Body of pancreas (tissue), 4 donors: ENCODE measurements at places on chromosomes 3 and 15. TPM values are rescaled to one million over a fixed set of nuclear protein-coding genes. Genes with fewer than 3 reads are reported as not detected.

BFSP2 gene
- not detected for total RNA-seq

DNA sequence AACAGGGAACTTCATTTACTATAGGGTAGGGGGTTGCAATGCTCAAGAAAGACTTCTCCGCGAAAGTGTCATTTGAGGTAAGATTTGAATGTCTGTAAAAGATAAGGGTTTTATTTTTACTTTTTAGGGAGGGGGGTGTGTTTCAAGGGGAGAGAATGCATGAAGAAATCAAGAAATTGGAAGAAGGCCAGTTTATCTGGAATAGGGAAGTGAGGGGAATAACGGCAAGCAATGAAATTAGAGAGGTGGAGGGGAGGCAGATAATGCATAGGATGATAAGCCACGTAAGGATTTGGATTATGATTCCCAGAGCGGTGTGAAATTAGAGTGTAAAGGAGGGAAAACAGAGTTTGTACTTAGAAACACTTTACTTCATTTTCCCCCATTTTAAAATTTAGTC, 63.0 kb upstream of the MB21D2 start:
- H3K27me3 ChIP-seq, result no peaks in the 10 kb centered on the region
- no peak overlapping the region for H3K4me3 ChIP-seq
- H3K4me1 ChIP-seq, result no peaks in the 10 kb centered on the region
- no peak for DNase-seq
- H3K27ac ChIP-seq, result no peak overlapping the region

CLCN2 gene
- total RNA-seq, result 12.2 TPM

GRCh38 chr3:9301091-9301490, 51.6 kb upstream of the SRGAP3 start:
- no peak for DNase-seq
- no peak overlapping the region for H3K27ac ChIP-seq
- no peaks in the 10 kb centered on the region for H3K36me3 ChIP-seq
- H3K4me1 ChIP-seq, result peaks cover 7% of the 10 kb centered on the region
- H3K4me3 ChIP-seq, result no peak overlapping the region

GRCh38 chr3:141368062-141368924, at the start of gene ZBTB38:
Gene ZBTB38, plus strand, starts transcription at chr3:141368504. Its CDS starts 73,885 bp downstream, at chr3:141442389.
- H3K4me1 ChIP-seq, result peaks cover 34% of the 10 kb centered on the region
- H3K36me3 ChIP-seq, result no peaks in the 10 kb centered on the region
- DNase-seq, result peak; percentile 83

KIF9 gene
- total RNA-seq, result 8.0 TPM

CTXN2 gene
- total RNA-seq, result 0.52 TPM

GRCh38 chr3:46676601-46677410, 16.7 kb downstream of the ALS2CL start:
- no peaks in the 10 kb centered on the region for H3K4me1 ChIP-seq
- no peaks in the 10 kb centered on the region for H3K36me3 ChIP-seq
- H3K27me3 ChIP-seq, result no peaks in the 10 kb centered on the region
- H3K4me3 ChIP-seq, result no peak overlapping the region

ACTRT3 gene
- total RNA-seq, result 0.52 TPM

MDFIC2 gene
- not detected for total RNA-seq

DNA sequence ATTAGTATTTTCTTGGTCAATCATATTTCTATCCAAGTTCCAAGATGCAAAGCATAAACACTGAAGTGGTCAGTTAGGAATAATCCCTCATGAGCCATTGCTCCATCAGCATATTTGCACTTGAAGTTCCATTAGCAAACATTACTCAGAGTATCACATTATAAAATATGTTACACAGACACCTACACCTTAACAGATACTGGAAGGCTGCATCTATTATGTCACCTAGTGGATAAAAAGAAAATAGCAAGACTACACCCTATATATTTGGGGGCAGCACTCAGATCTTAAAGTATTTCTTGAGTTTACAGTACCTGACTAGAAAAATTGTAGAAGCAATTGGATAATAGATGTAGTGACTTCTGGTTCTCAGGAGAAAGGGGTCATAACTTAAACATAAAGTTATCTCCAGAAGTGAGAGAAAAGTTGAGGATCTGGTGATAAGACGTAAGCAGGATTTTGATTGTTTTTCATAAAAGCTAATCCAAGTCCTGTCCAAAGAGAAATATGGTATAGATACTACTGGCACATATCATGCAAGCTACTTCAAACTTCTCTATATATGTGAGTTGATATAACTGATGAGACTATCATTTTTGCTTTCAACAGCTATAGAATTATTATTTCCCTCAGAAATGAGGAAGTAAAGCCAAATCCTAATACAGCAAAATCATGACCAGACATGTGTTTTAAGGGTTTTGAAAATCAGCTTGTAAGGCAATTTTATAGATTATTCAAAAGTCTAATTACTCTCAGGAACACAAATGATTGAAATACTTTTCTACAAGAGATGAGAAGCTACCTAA, 422.2 kb downstream of the GBE1 start:
- no peak for DNase-seq
- H3K4me3 ChIP-seq, result no peak overlapping the region
- no peaks in the 10 kb centered on the region for H3K4me1 ChIP-seq
- H3K27me3 ChIP-seq, result no peaks in the 10 kb centered on the region
- no peak overlapping the region for H3K27ac ChIP-seq
- H3K36me3 ChIP-seq, result no peaks in the 10 kb centered on the region

GRCh38 chr3:130517602-130518001, 625 bp downstream of the COL6A6 start:
- H3K4me1 ChIP-seq, result peaks cover 5% of the 10 kb centered on the region
- no peak overlapping the region for H3K27ac ChIP-seq
- H3K27me3 ChIP-seq, result no peaks in the 10 kb centered on the region
- no peak overlapping the region for H3K4me3 ChIP-seq

DNA sequence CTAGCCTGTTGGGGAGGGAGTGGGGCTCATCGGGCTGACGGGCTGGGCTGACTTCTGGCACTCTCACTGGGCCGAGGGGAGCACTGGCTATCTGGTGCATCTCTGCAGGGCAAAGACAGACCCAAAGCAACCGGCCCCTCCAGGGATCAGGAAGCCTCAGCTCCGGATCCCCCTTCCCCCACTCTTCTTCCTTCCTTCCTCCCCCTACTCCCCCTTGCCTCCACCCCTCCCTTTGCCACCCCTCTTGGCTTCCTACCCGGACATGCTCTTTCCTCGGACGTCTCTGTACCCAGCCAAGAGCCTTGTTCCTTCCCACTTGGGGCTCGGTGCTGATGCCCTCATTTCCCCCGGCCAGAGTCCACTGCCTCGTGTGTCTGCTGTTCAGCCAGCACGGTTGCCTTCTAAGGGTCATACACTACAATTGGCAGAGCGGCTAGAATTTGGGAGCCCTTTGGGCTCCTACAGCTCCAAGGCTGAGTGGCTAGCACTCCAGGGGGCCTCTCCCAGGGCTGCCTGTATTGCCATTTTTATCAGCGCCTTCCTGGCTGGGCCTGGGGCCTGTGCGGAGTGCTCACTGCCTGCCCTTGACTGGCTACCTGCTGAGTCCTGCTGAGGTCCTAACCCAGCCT, 10.9 kb downstream of the SEMA3F start:
- H3K4me1 ChIP-seq, result peaks cover 8% of the 10 kb centered on the region
- H3K27ac ChIP-seq, result no peak overlapping the region
- H3K4me3 ChIP-seq, result no peak overlapping the region

DNA sequence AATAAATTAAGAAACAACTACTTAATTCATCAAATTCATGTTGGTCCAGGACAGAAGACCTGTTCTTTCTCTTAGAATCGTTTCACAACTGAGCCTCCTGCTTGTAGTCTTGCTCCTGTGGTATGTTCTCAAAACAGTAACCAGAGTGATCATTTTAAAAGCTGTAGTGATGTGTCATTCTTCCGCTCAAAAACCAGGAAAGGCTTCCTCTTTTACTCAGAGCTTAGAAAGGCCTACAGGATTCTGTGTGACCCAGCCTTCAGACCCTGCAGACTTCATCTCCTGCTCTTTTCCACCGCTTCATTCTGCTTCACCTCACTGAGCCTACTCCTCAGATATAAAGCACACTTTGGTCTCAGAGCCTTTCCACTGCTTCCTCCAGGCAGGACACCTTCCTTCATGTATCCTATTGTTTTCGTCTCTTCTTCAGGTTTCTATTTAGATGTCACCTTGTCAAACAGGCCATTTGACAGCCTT, 22.7 kb downstream of the ST6GAL1 start:
- peaks cover 7% of the 10 kb centered on the region for H3K4me1 ChIP-seq
- no peaks in the 10 kb centered on the region for H3K36me3 ChIP-seq
- no peak overlapping the region for H3K4me3 ChIP-seq
- H3K27ac ChIP-seq, result no peak overlapping the region
- H3K27me3 ChIP-seq, result no peaks in the 10 kb centered on the region

RTP4 gene
- 2.0 TPM for total RNA-seq

PAK2 gene
- total RNA-seq, result 28.3 TPM

PP2D1 gene
- total RNA-seq, result not detected

GRCh38 chr15:92663250-92663951, 7.8 kb upstream of the FAM174B start:
- H3K4me3 ChIP-seq, result no peak overlapping the region
- H3K4me1 ChIP-seq, result peaks cover 33% of the 10 kb centered on the region
- no peaks in the 10 kb centered on the region for H3K36me3 ChIP-seq
- H3K27me3 ChIP-seq, result no peaks in the 10 kb centered on the region
- no peak for DNase-seq

SH3GL3 gene
- 2.3 TPM for total RNA-seq

LMAN1L gene
- total RNA-seq, result not detected

GRCh38 chr3:12774619-12775018, 15.6 kb upstream of the TMEM40 start:
- H3K27ac ChIP-seq, result no peak overlapping the region
- no peaks in the 10 kb centered on the region for H3K27me3 ChIP-seq
- H3K4me1 ChIP-seq, result no peaks in the 10 kb centered on the region
- no peaks in the 10 kb centered on the region for H3K36me3 ChIP-seq
- no peak overlapping the region for H3K4me3 ChIP-seq

GRCh38 chr3:23019596-23020300, 183.4 kb upstream of the UBE2E2 start:
- H3K4me3 ChIP-seq, result no peak overlapping the region
- H3K4me1 ChIP-seq, result no peaks in the 10 kb centered on the region
- no peak overlapping the region for H3K27ac ChIP-seq

- no peaks in the 10 kb centered on the region for H3K4me1 ChIP-seq
- no peak overlapping the region for H3K27ac ChIP-seq
- no peak for DNase-seq
- no peaks in the 10 kb centered on the region for H3K27me3 ChIP-seq
- H3K36me3 ChIP-seq, result no peaks in the 10 kb centered on the region
Measured at GRCh38 chr15:101561584-101561906, 72.0 kb upstream of the PCSK6 start.

DNA sequence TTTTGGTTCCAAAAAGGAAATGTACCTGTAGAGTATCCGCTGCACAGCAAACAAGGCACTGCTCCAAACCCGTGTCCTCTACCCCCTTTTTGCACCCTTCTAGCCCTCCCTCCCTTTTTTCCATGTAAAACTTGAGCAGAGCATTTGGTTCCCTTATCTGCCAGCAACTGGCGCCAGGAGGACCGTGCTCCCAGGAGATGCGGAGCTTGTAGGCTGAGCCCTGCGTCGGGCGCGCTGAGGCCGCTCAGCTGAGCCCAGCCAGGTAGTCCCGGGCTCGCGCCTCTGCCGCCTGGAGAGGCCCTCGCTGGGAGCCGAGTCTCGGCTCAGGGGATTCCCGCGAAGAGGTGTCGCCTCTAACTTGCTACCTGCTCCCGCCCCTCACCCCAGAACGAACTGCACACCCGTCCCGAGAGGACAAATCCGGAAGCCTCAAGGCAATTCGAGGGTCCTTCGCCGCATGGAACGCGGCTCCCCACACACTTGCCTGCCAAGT, 575 bp downstream of the TRPM7 start:
- peak overlapping the region; percentile 76 for H3K27ac ChIP-seq
- peaks cover 38% of the 10 kb centered on the region for H3K4me1 ChIP-seq
- H3K4me3 ChIP-seq, result peak overlapping the region; percentile 70
- peak; percentile 74 for DNase-seq
- no peaks in the 10 kb centered on the region for H3K27me3 ChIP-seq
- H3K36me3 ChIP-seq, result no peaks in the 10 kb centered on the region

- no peak for DNase-seq
- no peaks in the 10 kb centered on the region for H3K27me3 ChIP-seq
- H3K4me3 ChIP-seq, result no peak overlapping the region
- H3K27ac ChIP-seq, result no peak overlapping the region
- H3K4me1 ChIP-seq, result no peaks in the 10 kb centered on the region
Measured at GRCh38 chr3:8237893-8238292, 263.7 kb upstream of the LMCD1 start.

TRA2B gene
- total RNA-seq, result 323 TPM

DNA sequence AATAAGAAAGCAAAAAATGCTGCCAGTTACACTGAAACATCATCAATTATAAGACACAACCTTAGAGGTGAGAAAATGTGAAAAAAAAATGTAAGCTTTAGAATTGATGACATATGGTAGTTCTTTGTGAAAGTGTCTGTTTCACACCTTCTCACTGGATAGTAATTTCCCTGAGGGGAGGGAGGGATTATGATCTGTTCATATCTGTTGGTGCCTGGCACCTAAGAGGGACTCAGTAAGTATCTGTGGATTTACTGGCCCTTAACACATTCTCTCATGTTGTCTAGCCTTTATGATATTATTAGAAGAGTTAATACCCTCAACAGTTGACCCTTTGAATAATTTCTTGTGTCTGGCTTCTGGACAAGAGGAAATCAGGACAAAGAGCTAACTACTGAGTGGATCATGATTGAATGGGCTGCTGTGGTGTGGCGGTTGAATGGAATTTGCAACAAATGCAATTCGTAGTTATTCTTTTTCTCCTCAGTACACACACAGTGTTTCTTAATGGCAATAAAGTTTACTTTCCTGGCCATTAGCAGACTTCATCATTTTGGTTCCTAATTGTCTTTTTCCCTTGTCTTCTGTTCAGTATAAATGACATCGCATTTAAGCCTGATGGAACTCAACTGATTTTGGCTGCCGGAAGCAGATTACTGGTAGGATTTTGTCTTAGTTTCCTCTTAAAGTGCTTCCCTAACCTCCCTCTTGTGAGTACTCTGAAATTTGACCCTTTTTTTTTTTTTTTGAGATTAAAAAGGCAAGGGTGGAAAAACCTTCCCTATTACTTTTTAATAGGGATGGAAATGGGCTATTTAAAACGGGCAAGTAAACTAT, 9.5 kb downstream of the IFT122 start:
- H3K27ac ChIP-seq, result peak overlapping the region; percentile 80
- no peak for DNase-seq
- H3K27me3 ChIP-seq, result no peaks in the 10 kb centered on the region
- H3K4me1 ChIP-seq, result peaks cover 76% of the 10 kb centered on the region

DNA sequence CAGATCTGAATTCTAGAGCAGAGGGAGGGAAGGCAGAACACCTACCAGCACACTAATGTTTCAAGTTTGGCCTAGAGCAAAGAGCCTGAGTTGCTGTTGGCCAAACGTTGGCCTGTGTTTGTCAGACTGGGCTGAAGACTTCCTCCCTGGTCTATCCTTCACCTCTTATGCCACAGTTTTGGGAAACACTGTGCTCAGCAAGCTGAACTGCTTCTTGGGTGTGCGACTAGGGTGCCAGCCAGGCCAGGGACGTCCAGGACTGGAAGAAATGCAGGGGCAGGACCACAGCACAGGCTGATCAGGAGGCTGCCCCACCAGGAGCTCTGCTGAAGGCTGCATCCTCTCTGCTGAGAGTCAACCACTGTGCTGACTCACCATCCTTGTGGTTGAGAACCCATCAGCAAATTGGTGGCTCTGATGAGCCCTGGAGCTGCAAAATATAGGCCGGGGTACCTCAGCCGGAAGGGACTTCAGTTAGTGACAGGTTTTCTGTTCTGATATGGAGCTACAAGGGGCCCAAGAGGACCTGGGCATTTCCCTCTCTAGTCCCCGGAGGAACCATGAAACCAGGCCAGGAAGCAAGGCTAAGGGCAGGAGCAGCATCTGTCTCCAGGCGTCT, 131.6 kb upstream of the RASGRP1 start:
- DNase-seq, result no peak
- H3K4me3 ChIP-seq, result no peak overlapping the region
- H3K27ac ChIP-seq, result no peak overlapping the region
- no peaks in the 10 kb centered on the region for H3K4me1 ChIP-seq
